ENCODE measurements at places on chromosomes 4 and X.

DNA sequence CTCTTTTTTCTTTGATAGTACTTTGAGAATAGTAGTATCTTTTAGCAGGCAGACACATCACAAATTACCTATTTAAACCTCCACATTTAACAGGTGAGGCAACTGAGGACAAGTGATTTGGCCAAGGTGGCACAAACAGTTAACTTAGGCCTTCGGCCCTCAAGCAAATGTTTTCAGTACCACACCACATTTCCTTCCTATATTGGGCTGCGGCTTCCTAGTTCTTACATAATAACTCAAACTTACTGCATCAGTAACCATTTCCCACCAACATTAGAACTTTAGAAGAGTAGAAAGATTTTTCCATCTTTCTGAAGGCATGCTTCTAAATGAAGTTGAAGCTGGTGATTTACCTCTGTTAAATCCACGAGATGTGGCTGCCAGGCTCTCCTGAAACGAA lies 63.2 kb upstream of the SLC4A4 start:
- DNase-seq: no peak

- DNase-seq: no peak
Measured at GRCh38 chrX:125137521-125137920, 182.2 kb upstream of the TEX13C start.

GRCh38 chr4:243426-243825 lies 61.8 kb downstream of the ZNF732 start:
- no peak for DNase-seq

DNA sequence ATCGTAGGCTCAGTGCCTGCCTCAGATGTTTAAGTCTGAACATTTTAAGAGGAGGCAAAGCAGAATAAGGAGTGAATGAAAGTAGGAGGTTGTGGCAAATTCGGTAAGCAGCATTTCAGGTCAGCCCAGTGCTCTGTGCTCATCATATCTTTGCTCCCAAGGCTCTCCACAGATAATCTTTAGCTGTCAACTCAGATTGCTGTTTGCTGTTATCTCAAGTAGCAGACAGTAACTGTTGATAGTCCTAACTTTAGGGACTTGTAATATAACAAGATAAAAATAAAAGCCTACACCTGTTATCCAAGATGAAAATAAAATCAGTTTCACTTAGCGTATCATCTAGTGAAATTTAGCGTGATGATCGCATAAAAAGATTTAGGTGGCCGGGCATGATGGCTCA lies 18.6 kb upstream of the CLTRN start:
- DNase-seq: no peak

- DNase-seq: no peak
Measured at GRCh38 chr4:87260477-87260876, 40.1 kb upstream of the KLHL8 start.
